ENCODE measurements at places on chromosomes 6 and 20.

GRCh38 chr20:12699374-12700228, 309.2 kb upstream of the SPTLC3 start:
- no peak for DNase-seq

DNA sequence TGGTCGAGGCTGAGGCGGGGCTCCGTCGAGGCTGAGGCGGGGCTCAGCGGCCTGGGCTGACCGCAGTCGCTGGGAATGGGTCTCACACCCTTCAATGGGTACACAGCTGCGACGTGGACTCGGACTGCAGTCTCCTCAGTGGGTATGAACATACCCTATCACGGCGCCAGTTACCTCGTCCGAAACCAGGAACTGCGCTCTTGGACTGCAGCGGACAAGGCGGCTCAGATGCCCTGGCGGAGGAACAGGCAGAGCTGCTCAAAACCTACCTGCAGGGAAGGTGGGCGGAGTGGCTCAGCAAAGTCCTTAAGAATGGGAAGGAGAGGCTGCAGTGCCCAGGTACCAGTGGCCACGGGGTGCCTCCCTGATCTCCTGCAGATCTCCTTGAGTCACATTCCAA, 14.2 kb downstream of the HLA-A start:
- DNase-seq, result no peak

GRCh38 chr6:105911106-105911629, 175.0 kb upstream of the PRDM1 start:
- no peak for DNase-seq

GRCh38 chr20:6397115-6397514, 274.3 kb upstream of the FERMT1 start:
- no peak for DNase-seq

DNA sequence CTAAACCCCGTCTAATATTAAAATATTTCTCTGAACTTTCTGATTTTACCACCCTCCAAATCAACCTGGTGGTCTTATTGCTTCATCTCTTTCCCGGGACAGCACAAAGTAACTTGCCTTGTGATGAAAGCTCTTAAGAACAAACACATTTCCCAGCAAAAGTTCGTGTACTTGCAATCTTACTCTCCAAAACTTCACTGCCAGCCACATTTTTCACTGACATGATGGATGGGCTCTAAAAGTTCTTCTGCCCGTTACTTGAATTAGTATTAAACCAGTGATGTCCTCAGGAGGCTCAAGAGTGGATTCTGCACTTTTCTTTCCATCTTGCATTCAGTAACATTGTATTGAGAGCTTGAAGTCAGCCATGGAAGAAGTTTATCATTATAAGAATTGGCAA, 731.6 kb upstream of the GJE1 start:
- DNase-seq, result no peak

GRCh38 chr6:155177363-155177961, 86.4 kb upstream of the CLDN20 start:
- DNase-seq, result no peak

DNA sequence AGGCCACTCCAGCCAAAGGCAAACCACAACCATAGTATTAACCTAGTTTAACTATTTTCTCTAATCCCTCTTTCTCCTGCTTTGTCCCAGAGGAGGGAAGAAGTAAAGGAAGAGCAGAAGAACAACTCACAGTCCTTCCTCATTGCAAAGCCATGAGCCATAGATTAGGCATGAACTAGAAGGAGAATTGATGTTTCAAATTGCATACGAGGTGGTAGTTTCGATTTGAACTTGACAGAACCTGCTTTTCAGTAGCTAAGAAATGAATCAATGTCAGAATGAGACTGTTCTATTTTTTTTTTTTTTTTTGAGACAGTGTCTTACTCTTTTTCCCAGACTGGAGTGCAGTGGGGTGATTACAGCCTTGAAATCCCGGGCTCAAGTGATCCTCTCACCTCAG, 48.3 kb downstream of the PROKR2 start:
- DNase-seq, result no peak

GRCh38 chr6:11650025-11650696, 112.6 kb downstream of the TMEM170B start:
- no peak for DNase-seq

DNA sequence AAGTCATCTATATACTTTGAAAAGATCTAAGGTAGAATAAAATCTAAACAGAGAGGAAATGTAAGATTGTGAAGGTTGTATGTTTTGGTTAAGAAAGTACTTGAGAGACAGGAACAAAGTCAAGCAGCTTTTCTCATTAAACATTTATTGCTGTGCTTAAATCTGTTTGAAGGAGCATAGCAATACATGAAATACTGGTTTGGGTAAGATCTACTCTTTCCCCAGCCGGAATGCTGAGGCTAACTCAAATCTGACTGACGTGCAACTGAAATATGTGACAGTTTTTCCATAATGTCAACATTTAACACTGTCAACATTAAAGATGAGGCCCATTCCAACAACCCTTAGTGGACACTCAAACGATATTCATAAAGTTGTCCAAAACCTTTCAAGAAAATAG, 59.9 kb downstream of the MAN1A1 start:
- no peak for DNase-seq

DNA sequence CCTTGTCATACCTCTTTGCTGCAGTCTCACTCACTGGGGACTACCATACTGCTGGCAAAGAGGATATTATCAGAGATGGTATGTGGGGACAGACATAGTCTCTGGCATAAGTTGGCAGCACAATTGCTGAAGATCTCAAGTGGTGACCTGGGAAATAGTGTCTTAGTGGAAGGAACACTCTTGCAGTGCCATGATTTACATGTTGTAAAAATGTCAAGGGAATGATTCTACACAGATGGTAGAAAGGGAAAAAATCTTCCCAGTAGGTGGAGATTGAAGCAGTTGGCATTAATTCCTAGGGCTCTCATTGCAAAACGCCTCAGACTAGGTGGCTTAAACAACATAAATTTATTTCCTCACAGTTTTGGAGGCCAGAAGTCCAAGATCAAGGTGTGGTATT, 662.2 kb downstream of the DHX35 start:
- no peak for DNase-seq

DNA sequence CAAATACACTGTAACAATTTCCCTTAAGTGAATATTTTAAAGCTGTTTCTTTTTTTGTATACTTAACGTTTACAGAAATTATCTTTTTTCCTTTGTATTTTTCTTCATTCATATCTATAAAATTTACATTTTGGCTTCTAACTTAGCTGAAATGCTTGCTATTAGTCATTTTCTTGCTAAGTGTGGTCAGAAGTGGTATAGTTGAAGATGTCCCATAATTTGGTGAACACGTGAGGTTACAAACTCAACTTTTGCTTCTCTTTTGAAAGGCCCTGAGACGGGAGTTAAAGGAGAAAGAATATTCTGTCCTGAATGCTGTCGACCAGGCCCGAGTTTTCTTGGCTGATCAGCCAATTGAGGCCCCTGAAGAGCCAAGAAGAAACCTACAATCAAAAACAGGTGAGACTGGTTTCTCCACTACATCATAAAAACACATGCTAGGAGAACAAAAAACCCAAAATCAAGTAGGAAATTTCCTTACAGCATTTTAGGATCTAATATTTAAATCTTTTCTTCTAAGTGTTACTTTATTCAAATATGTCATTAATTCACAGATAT, 445.0 kb downstream of the UTRN start:
- DNase-seq, result no peak

GRCh38 chr6:168823397-168824212, 382.6 kb downstream of the SMOC2 start:
- no peak for DNase-seq

GRCh38 chr20:40686893-40687292, 2.1 kb downstream of the MAFB start:
- DNase-seq, result no peak

- no peak for DNase-seq
Observed at GRCh38 chr6:43766964-43767461, 3.0 kb upstream of the VEGFA start.

- no peak for DNase-seq
Observed at GRCh38 chr6:75968143-75968542, 104.3 kb downstream of the IMPG1 start.

- DNase-seq, result no peak
Observed at GRCh38 chr6:15522026-15522425, 140.8 kb downstream of the DTNBP1 start.

GRCh38 chr6:140340795-140341194, 966.3 kb upstream of the CITED2 start:
- DNase-seq, result no peak

- DNase-seq, result no peak
Observed at GRCh38 chr6:139520321-139520768, 145.9 kb upstream of the CITED2 start.

- no peak for DNase-seq
Observed at GRCh38 chr6:157714153-157714490, 108.9 kb upstream of the SNX9 start.

- no peak for DNase-seq
Observed at GRCh38 chr6:132973514-132973993, 159.2 kb downstream of the RPS12 start.

- DNase-seq, result no peak
Observed at GRCh38 chr20:47620808-47621805, 119.4 kb downstream of the NCOA3 start.

GRCh38 chr6:47256981-47257730, 52.5 kb downstream of the TNFRSF21 start:
- no peak for DNase-seq

DNA sequence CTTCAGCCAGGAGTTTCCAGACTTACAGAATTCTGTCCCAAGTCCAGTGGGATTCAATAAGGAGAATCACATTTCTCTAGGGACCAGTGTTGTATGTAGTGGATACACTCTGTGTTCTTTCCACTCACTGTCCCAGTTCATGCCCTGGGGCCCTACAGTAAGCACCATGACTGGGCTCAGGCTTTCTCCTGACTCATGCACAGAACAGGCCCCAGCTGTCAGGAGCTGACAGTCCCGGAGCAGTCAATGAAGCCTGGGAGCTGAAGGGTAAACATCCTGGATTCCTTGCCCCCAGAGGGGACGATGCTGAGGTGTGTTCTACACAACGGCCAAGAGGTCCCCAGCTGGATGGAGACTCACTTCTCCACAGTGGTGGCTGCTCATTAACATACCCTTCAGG, 40.2 kb upstream of the LRFN2 start:
- no peak for DNase-seq

DNA sequence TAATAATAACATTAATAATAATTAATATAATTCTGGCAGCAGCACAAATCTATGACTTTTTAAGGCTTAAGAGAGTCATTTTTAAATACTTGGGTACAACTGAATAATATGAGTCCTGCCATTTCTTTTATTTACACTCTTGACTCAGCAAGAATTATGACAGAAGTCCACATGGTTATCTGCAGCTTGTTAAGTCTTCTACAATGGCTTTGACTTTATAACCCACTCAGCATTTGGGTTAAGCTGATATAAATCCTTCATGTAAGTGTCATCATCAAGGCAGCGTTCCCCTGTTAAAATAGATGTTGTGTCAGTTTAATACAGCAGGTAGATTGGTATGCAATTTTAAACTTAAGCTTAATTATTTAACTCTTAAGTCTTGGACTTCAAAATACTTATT, 131.7 kb downstream of the ARHGAP18 start:
- no peak for DNase-seq

DNA sequence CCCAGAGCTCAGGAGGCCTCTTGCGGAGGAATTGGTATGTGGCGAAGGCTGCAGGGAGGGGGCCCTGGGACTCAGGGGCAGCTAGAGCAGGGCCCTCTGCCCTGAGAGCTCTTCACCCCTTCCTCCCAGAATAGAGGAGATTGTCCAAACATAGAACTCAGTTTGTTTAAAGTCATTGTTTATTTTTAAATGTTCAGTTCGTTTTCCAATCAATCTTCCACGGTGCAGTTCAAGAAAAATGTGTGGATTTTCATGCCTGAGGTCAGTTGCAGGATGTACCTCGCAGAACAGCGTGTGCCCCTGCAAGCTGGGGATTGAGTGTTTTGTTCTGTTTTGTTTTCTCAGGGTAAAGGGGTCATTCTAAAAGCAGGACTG, 37.2 kb downstream of the MGME1 start:
- DNase-seq, result no peak

DNA sequence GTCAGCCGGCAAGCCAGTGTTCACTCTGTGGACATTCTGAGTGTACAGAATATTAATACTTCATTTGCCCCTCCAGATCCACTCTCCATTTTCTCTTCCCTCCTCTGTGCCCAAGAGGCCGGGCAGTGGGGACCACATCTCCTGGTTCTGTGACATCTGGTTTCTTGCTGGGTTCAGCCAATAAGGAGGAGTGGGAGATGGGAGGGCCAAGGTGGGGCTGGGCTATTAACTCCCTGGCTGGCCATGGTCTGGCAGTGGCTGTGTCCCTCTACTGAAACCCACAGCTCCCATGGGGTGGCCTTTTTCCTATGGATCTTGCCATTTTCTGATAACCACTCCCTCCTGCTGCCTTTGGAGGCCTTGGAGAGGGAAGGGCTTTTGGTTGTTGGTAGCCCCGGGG, 30.0 kb upstream of the SALL4 start:
- no peak for DNase-seq

GRCh38 chr6:107691062-107691751, 132.9 kb downstream of the SCML4 start:
- DNase-seq, result no peak

GRCh38 chr6:27894839-27895762, 17.1 kb downstream of the OR2B2 start:
- peak; percentile 62 for DNase-seq

DNA sequence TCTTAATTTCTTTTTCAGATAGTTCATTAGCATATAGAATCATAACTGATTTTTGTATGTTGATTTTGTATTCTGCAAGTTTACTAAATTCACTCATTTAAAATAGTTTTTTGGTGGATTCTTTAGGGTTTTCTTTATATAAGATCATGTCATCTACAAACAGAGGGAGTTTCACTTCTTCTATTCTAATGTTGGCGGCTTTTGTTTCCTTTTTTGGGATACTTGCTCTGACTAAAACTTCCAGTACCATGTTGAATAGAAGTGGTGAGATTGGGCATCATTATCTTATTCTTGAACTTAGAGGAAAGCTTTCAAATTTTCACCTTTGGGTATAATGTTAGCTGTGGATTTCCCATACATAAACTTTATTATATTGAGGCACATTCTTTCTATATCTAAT, 296.9 kb downstream of the BCKDHB start:
- DNase-seq, result no peak

DNA sequence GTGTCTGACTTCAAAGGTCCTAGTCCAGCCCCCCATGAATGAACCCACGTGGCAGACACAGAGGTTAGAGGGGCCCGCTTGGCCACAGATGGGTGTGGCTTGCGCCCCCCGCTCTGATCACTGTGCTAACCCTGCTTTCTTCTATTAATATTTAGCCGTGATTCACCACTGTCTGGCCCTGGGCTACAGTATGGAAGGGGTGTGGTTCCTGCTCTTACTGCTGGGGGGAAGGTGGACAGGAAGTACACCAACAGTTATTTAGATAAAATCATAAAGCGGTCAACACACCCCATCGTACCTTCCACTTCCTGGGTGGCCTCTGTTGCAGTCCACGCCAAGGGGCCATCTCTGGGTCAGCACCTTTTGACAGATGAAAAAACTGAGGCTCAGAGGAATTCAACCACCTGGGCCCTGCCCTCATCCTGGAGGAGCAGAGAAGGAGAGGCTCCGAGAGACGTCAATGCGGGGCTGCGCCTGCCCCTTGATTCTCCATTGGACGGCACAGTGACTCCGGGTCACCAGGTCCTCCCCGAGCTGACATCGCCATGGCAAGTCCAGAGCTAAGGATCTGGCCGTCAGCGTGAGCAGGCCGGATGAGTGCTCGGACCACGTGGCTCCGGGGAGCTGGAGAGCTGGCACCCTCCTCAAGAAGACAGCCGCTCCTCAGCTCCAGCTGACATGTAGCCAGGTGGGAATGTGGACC, 206.3 kb downstream of the PREX1 start:
- DNase-seq, result no peak
